ENCODE measurements at places on chromosomes 5 and 9.

- no peak for DNase-seq
These were observed 27.3 kb upstream of the HSPA9 start for GRCh38 chr5:138602371-138603000.

DNA sequence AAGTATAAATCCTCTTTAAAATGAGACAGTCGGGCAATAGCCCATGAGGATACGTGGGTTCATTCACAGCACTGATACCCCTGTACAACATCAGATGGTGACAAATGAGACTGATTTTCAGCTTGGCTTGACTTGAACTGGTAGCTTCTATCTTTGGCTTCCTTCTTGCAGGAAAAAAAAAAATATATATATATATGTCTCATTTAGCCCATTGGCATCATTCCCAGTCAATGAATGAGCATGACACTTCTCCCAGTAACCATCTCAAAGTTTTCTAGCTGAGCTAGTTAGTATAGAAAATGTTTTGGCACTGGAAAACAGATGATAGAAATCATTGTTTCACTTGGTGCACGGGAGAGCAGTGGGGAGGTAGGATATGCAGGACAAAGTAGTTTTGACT is 222.5 kb upstream of the TAS2R1 start:
- no peak for DNase-seq

GRCh38 chr5:166540156-166540555 is 1751.3 kb upstream of the WWC1 start:
- DNase-seq, result no peak

DNA sequence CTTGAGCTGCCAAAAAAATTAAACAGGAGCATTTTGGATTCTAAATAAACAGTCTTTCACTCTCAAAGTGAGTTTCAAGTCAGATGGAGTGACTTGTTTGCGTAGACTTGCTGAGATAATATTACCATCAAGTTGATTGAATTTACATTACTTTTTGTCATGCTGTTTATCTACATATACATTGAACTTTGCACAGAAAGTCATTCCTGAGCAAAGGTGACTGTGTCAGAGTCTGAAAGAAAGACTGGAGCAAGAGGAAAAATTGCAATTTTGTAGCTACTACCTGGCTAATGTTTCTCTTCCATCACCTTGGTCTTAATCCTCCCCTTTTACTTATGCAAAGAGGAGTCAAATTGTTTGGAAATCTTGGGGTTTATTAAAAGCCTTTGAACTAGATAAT is 179.4 kb downstream of the PTTG1 start:
- no peak for DNase-seq

DNA sequence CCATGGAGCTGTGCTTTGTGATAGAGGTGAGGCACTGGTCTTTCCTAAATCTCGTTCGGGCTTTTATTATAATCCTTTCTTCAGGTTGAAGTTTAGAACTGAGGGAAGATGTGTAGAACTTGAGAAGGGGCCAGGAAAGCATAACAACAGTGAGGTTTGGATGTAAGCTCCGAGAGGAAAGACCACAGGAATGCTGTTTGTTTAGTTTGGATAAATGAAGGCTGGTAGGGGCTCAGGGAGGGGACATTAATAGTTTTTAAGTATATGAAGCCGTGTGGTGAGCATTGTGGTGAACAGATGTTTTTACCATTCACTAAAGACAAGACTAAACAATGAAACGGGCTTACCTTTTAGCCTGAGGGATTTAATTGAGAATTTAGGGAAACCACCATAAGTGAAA is 130.8 kb downstream of the ARHGAP26 start:
- no peak for DNase-seq

DNA sequence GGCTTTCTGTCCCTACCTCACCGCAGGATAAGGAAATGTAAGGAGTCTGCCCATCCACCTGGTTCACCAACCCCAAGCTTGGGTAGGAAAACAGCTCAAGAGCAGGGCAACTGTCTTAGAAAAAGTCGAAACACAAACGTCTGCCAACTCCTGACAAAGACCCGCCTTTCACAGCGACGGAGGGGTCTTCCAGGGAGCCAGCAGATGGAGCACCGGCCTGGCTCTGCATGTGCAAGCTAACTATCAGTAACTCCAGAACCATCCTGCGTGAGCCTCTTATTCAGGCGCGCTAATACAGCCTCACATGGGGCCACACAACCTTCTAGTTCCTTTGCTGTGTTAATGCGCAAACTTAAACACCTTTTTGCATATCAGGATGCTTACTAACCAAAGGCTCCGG is 26.9 kb downstream of the CAMSAP1 start:
- DNase-seq, result no peak

DNA sequence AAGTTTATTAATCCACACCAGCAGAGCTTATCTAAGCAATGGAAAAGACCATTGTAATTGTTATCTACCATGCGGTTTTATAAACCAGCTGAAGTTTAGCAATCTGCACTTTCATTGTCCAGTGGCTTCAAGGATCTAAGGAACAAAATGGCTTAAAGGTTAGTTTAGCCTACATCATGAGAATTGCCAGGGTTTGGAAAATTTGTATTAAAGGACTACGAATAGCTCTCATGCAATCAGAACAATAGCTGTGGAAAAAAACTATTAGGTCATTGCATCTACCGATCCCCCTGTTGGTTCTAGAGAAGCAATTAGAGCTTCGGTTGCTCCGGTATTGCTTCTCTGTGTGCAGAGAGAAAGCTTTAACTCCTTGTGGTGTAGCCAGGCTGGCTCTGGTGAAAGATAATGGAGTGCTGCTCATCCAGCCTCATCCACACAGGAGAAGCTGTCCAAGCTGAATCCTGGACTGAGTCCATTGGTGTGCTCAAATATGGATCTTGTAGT is 86.3 kb upstream of the SLC12A2 start:
- DNase-seq, result no peak

DNA sequence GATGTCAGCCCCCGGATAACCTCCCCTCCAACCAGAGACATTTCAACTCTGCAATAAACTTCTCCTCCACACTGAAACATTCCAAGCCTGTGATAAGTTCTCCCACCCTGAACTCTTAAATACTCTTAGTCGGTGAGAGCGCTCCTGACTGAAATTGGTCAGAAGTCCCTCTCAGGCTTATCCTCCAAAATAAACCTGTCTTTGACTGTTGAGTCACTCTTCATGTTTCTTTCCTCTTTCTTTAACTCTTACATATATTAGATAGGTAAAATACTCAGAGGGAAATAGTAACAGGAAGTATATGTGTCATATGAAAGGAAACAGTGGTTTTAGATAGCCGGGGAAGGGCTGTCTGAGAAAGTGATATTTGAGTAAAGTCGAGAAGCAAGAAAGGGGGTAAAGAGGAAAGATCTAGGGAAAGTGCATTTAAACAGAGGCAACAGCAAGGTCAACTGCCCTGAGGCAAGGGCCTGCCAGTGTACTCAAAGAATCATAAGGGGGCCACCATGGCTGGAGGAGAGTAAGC is 11.0 kb upstream of the FAM81B start:
- DNase-seq, result no peak

DNA sequence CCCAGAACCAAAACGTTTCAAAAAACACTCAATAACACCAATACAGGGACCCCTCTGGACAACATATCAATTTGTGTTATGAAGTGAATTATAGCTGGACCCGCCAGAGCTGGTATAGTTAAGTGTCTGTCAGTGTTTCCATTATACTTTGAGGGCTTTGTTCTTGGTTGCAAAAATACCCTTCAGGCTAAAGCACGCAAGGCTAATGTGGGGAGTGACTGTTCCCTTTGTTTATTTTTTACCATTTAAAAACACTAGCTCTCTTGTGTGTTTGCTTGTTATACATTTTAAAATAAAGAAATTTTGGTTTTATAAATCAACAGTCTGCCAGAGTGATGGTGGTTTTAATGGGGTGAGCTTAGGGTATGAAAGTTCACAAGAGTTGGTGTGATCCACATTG is 859.5 kb downstream of the PTPRD start:
- DNase-seq, result no peak

- no peak for DNase-seq
These were observed 1000.6 kb upstream of the DMAC1 start for GRCh38 chr9:8800196-8800595.

Measured in stimulated activated CD4-positive, alpha-beta T cell treated with anti-CD3 and anti-CD28 coated beads, TNF-alpha, amount 100 ng/mL, for 48 hours (primary cell).